ENCODE measurements at places on chromosomes 4 and X.

GRCh38 chrX:149569770-149570169 lies 17.5 kb downstream of the MAGEA9B start:
- no peak for DNase-seq

DNA sequence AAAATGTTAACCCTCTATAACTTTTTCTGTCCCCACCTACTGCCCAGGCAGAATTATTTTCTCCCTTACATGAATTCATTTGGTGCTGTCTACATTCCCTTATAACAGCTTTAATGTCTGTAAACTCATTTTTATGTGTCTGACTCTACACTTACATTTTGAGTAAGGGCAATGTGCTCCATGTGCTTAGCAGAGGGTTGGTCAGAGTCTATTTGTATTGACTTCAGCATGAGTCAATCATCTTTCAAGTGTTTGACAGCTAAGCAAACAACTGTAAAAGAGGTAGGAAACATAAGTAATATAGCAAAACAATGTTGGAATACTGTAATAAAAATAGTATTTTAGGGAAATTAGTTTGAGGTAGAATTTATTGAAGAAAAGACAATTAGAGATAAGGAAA lies 6.3 kb downstream of the IL15 start:
- DNase-seq, result no peak

DNA sequence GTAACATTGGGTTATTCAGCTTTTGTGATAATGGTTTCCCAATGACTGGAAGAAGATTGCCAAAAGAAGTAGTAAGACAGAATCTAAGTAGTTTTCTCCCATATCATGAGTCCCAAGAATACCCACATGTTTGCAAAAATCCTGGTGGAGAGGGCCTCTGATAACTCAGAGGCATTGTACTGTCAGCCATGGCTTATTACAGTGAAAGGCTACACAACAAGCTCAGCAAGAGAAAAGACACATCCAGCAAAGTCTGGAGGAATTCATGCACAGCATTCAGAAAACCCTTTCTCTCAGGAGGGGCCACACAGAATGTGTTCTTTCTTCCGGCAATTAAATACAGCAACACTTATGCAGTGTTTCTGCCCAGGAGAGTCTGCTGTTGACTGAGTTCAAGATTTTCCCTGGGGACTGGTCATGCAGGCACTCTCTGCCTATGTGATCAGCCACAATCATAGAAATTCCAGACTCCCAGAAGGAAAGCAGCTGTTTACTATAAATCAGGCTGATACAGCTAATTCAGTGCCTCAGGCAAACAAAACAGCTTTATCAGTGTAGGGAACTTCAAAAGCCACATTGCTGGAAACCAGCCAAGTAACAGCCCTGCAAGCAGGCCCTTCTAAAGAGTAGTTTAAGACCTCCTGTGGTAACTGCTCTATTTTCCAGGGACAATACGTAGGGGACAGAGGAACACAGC lies 937.1 kb downstream of the CCSER1 start:
- no peak for DNase-seq

DNA sequence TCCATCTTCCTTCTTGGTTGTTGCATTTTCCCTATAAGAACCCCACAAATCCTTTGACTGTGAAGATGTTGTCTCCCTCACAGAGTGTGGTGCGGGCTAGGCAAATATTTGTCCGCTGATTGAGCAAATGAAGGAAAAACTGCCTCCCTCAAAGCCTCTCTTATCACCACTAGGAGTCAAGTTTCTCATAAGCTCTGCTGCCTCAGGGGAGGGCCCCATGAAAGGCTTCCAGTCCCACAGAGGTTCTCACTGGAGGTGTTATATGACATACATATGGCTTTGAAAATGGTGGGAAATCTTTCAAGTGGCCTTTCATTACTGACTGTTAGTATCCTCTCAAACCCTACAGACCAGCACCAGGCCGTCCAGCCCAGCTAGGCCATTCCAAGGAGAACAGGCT lies 9.3 kb downstream of the VGLL1 start:
- no peak for DNase-seq

- DNase-seq, result no peak
Observed at GRCh38 chr4:7581477-7581876, 146.7 kb upstream of the PSAPL1 start.

DNA sequence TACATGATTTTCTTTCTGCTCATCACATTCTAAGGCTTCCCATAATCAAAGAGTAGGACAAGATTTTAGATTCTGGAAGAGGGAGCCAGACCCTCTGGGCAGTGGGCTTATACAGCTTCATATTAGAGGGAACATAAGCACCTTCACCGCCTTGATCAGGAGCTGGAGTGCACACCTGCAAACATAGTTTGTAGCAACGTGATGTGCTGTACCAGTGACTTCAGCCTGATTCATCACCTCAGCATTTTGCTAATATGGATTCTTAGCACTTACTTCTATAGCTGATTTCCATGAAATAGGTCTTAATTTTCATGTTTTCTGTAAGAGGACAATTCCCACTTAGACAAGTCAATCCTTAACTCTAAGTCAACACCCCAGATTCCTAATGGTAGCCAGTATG lies 36.7 kb downstream of the PCDH18 start:
- no peak for DNase-seq

Measured in D721Med (cell line).